ENCODE measurements at places on chromosomes 13 and 19. TPM values are rescaled to one million over a fixed set of nuclear protein-coding genes. Genes with fewer than 3 reads are reported as not detected.
A peak's percentile ranks its signal among the peaks of the same experiment; 100 is the strongest.

- H3K4me3 ChIP-seq: peak overlapping the region; percentile 57
- H3K4me1 ChIP-seq: peaks cover 23% of the 10 kb centered on the region
- H3K27me3 ChIP-seq: no peaks in the 10 kb centered on the region
- peak; percentile 99 for DNase-seq
- H3K27ac ChIP-seq: peak overlapping the region; percentile 27
These were observed 26.3 kb downstream of the DCAF15 start for GRCh38 chr19:13978351-13979243.

GRCh38 chr19:23802290-23802689 is 43.6 kb upstream of the ZNF681 start:
- H3K4me3 ChIP-seq: no peak overlapping the region
- peaks cover 23% of the 10 kb centered on the region for H3K4me1 ChIP-seq
- H3K27ac ChIP-seq: peak overlapping the region; percentile 41
- no peak for DNase-seq

DNA sequence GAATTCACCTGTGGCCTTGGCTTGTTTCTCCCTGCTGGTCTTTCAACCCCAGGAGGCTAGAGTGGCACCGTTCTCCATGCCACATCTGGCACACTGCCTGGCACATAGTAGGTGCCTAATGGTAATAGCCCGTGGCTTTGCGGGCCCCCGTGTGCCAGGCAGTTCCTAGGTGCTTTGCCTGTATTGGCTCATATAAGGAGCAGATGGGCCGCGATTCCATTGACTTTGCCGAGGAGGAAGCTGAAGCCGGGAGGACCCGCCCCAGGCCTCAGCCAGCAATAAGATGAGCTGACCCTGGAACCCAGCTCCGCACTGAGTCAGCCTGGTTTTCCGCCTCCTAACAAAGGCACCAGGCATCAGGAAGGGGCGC is 807 bp downstream of the PGLYRP1 start:
- H3K27me3 ChIP-seq: peaks cover under 1% of the 10 kb centered on the region
- H3K27ac ChIP-seq: peak overlapping the region; percentile 64
- H3K4me3 ChIP-seq: no peak overlapping the region

DNA sequence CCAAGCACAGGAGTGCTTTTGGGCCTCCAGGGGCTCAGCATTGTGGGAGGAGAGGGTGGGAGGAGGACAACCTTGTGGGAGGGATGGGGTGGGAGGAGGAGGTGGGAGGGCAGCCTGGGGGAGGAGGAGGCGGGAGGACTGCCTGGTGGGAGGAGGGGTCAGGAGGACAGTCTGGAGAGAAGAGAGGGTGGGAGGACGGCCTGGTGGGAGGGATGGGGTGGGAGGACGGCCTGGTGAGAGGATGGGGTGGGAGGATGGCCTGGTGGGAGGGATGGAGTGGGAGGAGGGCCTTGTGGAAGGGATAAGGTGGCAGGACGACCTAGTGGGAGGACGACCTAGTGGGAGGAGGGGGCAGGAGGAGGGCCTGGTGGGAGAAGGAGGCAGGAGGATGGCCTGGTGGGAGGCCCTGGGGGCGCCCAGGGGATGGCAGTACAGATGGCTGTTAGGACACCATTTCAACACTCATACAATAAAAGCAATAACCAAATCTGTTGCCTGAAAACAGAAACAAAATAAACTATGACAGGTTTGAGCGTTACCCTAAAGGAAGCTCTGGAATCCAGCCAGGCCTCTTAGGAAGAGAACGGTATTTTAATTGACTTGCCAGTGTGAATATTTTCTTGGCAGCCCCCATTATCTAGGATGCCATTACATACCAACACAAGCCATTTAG is 63.7 kb downstream of the CRYL1 start:
- no peak for DNase-seq
- no peak overlapping the region for H3K27ac ChIP-seq
- H3K4me3 ChIP-seq: no peak overlapping the region
- peaks cover 24% of the 10 kb centered on the region for H3K4me1 ChIP-seq
- H3K27me3 ChIP-seq: no peaks in the 10 kb centered on the region

DNA sequence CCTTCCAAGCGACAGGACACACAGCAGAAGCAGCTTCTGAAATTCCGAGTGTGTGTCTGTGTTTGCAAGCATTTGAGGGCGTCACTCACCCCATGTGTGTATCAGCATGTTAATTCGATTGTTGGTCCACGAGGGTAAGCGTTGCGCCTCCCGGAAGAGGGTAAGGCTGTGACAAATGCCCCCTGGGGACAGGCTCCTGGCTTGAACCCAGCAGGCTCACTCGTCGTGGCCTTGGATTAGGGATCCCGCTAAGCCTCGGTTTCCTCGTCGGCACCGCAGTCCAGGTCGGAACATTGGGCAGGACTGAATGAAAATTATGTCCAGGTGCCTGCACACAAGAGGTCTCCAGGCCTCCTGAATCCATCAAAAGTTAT is 606 bp upstream of the STXBP2 start:
- no peak overlapping the region for H3K27ac ChIP-seq
- H3K4me1 ChIP-seq: no peaks in the 10 kb centered on the region
- DNase-seq: no peak
- H3K36me3 ChIP-seq: peaks cover 7% of the 10 kb centered on the region

DNA sequence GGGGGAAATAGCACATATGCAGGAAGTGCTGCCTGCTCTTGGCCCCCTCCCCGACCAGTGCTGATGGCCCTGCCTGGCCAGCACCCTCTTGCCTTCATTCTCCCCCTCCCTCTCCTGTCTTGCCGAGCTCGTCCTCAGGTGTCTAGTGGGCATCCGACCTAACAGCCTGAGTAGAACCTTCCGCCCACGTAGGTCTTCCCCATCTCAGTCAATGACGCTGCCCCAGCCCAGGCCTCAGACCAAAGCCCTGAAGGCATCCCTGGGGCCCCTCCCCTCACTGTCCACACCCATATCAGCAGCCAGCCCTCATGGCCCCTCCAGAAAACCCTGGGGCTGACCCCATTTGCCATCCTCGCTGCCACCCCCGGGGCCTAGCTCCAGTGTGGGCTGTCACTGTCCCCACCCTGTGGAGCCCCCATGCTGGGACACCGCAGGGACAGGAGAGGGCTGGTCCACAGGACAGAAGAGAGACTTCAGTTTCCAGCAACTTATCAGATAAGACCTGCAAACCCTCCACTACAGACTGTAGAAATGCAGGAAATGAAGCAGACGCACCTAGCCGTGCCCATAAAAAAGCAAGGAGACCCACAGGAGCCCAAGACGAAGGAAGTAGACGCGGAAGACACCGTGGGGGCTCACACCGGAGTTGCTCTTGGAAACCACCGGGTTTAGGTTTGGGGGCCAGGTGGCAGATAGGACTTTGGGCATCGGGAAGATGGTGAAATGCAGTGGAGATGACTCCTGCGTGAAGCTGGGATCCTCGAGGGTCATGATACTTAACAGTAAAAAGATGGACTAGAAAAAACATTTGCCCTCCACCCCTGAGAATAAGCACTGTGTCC is 38.3 kb downstream of the AP1M1 start:
- no peak overlapping the region for H3K4me3 ChIP-seq
- peaks cover 3% of the 10 kb centered on the region for H3K36me3 ChIP-seq
- no peaks in the 10 kb centered on the region for H3K27me3 ChIP-seq
- H3K4me1 ChIP-seq: no peaks in the 10 kb centered on the region
- DNase-seq: no peak
- H3K27ac ChIP-seq: no peak overlapping the region

DNA sequence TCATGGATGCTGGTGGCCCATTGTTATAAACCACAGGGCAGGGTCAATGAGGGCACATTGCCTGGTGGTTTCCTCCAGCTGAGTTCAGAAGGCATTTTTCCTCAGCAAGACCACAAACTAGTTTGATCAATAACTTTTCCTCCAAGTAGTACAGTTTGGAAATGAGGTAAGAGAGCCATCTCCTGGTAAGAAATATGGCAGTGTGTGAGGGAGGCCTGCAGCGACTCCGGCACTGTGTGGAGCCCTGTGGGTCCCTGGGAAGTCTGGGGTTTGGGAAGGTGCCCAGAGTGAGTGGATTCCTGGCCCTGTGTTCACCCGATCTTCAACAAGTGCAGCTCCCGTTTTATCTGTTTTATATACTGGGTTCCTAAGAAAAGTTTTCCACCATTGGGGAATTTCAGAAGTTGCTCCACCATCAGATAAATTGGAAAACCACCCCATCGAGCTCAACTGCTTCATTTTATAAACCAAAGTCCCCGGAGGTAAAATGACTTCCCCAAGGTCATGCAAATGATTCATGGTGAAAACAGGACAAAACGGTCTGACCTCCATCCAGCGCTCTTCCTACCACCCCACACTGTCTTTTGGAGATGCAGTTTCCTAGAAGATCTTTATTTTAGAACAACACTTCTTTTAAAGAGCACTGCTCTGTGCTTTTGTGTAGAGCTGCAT is 148.4 kb downstream of the KATNAL1 start:
- no peak for DNase-seq
- no peak overlapping the region for H3K4me3 ChIP-seq
- H3K4me1 ChIP-seq: peaks cover 21% of the 10 kb centered on the region
- H3K27ac ChIP-seq: no peak overlapping the region
- H3K27me3 ChIP-seq: peaks cover 3% of the 10 kb centered on the region
- peaks cover 14% of the 10 kb centered on the region for H3K36me3 ChIP-seq

DNA sequence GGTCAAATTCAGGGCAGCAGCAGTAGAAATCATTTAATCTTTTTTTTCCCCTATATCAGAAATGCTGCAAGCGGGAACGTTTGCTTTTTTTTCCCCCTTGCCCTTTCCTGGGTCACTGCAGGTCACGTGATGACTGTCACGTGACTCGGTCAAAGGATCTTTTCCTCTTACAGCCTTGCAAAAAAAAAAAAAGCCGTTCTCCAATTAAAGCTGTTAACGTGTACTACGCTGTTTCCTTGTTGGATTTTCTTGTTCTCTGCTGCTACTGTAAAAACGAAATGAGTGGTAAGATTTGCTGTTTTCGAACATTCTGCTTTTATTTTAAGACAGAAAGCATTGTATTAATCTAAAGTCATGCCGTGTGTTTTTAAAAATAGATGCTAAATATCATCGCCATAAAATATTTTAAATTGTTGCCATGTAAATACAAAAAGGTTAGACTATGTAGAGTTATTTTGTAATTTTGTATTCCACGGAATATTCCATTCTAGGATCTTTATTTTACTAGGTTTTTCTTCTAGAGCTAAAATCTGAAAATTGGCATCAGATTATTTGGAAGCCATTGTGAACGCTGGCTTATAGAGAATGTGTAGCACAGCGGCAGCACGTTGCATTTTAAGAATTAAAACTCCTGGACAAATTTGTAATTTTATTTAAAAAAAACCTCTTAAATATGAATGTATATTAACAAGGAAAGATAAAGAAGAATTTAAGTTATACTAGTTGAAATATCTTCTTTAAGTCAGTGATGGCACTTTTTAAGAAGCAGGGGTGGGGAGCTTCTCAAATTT is 109.8 kb upstream of the MLNR start:
- peaks cover 3% of the 10 kb centered on the region for H3K36me3 ChIP-seq
- peak overlapping the region; percentile 32 for H3K27ac ChIP-seq

GRCh38 chr19:3459089-3459881 is 21.0 kb downstream of the SMIM24 start:
- H3K27ac ChIP-seq: no peak overlapping the region
- H3K36me3 ChIP-seq: no peaks in the 10 kb centered on the region
- peaks cover 49% of the 10 kb centered on the region for H3K27me3 ChIP-seq
- peak overlapping the region; percentile 20 for H3K4me3 ChIP-seq

DNA sequence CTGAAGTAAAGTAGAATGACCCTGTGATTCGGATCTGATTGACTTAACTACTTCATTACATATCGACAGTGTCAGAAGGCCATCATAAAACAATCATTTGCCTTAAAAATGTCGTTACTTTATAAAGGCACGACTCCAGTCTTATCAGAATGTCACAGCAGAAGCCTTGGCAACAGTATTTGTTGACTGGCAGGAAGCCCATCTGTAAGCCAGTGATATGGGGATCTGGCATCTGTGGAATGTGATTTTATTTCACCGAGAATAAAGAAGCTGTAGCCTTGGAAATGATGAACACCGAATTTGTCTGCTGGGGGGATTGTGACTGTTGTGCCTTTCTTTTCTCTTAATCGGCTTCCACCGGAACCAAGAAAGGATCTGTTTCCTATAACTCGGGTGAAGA is 362.5 kb downstream of the TDRD3 start:
- H3K27ac ChIP-seq: no peak overlapping the region

GRCh38 chr13:106533101-106533942 is 2.1 kb downstream of the EFNB2 start:
- H3K4me1 ChIP-seq: peaks cover 62% of the 10 kb centered on the region
- DNase-seq: peak; percentile 83
- H3K36me3 ChIP-seq: no peaks in the 10 kb centered on the region
- H3K27ac ChIP-seq: peak overlapping the region; percentile 57
- peak overlapping the region; percentile 89 for H3K4me3 ChIP-seq

GRCh38 chr19:41813911-41814310 is 17.5 kb downstream of the CEACAM3 start:
- no peak overlapping the region for H3K27ac ChIP-seq
- DNase-seq: no peak

DNA sequence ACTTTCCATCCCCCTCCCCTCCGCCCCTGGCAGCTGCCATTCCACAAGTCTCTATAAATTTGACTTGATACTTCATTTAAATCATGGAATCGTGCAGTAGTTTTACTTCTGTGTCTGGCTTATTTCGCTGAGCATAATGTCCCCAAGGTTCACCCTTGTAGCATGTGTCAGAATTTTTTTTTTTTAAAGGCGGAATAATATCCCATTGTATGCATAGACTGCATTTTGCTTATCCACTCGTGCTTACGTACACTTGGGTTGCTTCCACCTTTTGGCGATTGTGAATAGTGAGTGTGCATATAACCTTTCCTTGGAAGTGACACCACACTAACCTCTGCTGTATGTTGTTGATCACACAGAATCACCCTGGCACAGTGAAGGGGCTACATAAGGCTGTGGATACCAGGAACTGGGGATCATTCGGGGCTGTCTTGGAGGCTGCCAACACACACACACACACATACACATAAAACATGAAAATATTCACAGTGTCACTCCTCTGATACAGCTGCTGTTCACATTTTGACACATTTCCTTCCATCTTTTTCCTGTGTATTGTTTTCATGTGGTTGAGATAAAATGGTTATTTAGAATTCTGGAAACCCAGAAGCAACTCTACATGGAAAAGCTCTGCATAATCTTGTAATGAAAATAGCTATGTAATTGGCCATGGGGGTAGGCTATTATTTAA is 13.3 kb downstream of the ZNF71 start:
- H3K27ac ChIP-seq: no peak overlapping the region
- H3K27me3 ChIP-seq: peaks cover 4% of the 10 kb centered on the region
- no peak overlapping the region for H3K4me3 ChIP-seq
- DNase-seq: no peak

USP12 gene
- total RNA-seq: 23.1 TPM

SYNGR4 gene
- total RNA-seq: not detected

ZNF442 gene
- 2.4 TPM for total RNA-seq

FFAR3 gene
- not detected for total RNA-seq

REEP6 gene
- total RNA-seq: 19.5 TPM

PDX1 gene
- not detected for total RNA-seq

DAND5 gene
- total RNA-seq: 0.18 TPM

Data from WTC11 (cell line).